ENCODE measurements at places on chromosomes 11 and 22.

DNA sequence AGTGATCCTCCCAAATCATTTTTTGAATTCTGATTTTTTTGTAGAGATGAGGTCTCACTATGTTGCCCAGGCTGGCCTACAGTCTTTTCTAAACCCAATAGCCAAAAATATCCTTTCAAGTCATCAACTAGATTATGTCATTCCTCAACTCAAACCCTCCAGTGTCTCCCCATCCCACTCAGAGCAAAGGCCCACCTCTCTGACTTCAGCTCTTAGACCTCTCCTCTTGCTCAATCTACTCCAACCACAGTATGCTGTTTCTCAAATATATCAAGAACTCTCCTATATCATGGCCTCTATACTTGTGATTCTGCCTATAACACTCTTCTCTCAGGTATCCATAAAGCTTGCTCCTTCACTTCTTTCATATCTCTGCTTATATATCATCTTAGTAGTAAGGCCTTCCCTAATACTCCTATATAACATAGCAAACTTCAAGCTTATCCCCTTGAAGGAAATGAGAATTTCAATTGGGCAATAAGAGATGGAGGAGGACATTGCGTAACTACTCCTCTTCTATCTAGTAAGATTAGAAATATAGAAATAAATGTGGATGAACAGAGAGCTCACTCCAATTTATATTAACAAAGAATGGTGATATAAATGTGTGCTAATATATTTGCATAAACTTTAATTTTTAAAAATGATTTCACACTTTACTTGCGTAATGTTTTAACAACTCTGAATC is 24.5 kb downstream of the DLG2 start:
- DNase-seq, result no peak

DNA sequence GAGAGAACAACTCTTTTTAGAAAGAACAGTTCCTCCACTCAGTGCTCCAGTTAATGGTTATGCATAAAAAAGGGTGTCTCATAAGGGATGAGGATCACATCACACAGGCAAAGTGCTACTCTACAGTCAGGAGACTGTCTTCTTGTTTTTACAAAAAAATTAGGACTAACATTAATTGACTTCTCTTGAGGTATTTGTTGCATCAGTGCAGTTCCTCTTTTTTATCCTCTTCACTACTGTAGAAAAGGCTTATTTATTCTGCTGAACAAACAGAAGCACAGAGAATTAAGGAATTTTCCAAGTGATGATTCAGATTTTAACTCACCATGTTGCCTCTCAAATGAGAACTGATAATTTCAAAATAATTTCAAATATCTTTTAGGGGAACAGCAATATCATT is 1.9 kb downstream of the MMP8 start:
- no peak for DNase-seq

DNA sequence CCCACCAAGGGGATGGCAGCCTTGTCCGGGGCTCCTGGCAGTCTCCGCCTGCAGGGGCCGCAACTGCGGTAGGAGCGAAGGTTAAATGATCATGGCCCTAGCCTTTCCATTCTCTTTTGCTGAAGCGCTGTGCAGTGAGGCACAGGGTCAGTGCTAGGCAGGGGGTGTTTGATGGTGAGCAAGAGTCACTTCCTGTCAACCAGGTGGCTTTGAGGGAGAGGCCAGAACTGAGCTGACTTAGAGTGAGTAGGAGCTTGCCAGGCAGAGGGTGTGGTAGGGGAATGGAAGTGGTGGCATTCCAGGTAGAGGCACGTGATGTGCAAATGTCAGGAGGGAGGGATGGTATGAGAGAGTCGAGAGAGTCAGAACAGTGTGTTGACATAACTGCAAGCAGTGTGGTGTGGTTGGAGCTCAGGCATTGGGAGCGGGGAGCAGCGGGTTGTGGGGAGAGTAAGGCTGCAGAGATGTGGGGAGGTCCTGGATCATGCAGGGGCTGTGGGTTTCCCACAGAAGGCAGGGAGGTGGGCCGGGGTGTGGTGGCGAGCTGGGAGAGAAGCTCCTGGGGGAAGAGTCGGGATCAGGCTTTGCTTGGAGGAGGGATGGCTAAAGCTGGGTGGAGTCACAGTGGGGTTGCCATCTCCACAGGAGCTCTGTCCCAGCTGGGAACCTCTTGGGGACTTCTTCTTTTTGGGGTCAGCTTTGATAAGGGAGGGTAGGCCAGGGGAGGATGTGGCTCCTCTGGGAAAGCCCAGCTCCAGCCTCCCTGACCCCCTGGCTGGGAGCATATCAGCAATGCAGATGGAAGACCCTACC is 33.3 kb downstream of the AMPD3 start:
- no peak for DNase-seq

- no peak for DNase-seq
Observed at GRCh38 chr11:66892911-66893310, 36.0 kb downstream of the LRFN4 start.

DNA sequence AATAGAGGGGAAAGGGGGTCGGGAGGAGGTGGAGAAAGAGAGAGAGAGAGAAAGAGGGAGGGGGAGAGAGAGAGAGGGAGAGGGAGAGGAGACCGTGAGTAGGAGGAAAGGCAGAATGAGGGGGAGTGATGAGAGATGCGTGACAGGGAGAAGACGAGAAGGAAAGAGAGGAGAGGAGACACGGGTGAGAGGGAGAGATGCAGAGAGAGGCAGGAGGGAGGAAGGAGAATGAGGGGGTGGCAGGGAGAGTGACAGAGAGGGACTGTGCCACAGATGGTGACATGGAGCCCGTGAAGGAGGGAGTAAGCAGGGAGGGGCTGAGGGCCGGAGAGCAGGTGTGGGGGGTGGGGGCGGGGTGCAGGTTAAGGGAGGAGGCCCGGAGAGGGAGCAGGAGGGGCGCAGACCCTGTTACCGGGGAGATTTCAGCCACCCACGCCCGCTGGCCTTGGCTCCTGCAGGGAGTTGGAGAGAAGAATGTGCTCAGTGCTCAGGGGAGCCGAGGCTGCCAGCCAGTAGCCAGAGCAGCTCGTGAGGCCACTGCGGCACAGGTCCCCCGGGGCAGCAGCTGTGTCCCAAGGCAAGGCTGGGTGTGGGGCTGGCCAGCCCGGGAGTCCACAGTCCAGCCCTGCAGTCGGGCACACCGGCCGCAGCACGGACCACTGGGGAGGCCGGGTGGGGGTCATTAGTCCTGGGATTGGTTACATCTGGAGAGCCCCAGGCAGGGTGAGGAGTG is at the start of gene SSTR3:
TSS of gene SSTR3 (minus strand) at position 304 of the 733 bp plus-strand sequence. CDS start 4,674 bp downstream, outside the sequence.
- no peak for DNase-seq

GRCh38 chr22:18979957-18980356 is 43.9 kb upstream of the PRODH start:
- no peak for DNase-seq

GRCh38 chr11:119419834-119420492 is 3.0 kb downstream of the THY1 start:
- no peak for DNase-seq

GRCh38 chr11:69193629-69194028 is 37.9 kb downstream of the SMIM38 start:
- no peak for DNase-seq

DNA sequence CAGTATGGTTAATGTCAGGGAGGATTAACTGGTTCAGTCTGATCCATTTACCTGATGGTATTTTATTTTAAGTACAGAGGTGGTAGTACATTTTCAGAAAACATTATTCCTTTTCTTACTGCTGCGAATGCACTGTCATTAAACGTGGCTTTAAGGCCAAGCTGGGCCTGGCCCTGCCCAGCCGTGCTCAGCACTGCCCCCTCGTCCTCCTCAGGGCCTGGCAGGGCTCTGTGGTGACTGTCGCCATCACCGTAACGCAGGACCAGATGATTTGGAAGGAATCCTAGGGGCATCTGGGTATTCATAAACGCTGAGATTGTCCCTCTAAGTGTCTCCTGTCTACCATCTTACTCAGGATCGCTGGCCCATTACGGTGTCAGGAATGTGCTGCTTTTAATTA is 302.0 kb downstream of the TBC1D22A start:
- DNase-seq, result no peak

GRCh38 chr11:111829185-111829968 is 42.0 kb downstream of the ALG9 start:
- no peak for DNase-seq

- DNase-seq, result no peak
Observed at GRCh38 chr22:47293368-47294221, 531.1 kb downstream of the TBC1D22A start.

- DNase-seq, result no peak
Observed at GRCh38 chr11:84724256-84724655, 902.9 kb downstream of the DLG2 start.

- no peak for DNase-seq
Observed at GRCh38 chr22:23773483-23774113, 949 bp downstream of the MMP11 start.

- peak; percentile 86 for DNase-seq
Observed at GRCh38 chr11:65095974-65096806, at the start of gene VPS51. TSS of gene VPS51 (plus strand) at chr11:65096214. CDS start at chr11:65096251, 37 bp downstream.

GRCh38 chr11:20450829-20451228 is 63.3 kb downstream of the PRMT3 start:
- no peak for DNase-seq

- no peak for DNase-seq
Observed at GRCh38 chr11:66012946-66013761, 1.3 kb downstream of the CST6 start.

DNA sequence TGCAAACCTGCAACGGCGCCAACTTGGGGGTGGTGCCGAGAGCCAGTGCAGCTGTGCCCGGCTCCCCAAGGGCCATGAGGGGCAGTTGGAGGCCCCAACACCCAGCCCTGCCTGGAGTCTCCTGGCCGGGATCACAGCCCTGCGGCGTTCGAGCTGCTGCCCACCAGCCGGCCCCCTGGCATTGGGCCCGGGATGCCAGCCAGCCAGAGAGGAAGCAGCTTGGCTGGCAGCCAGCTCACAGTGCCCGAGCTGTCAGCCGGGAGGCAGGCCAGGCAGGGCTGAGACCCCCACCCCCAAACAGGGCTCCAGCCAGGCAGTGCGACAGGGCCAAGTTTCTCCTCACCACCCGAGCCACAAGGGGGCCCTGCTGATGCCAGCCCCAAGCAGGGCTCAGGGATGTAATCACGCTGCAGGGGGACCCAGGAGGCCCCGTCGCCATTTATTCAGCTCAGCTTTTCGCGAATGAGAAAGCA is 26.0 kb upstream of the TCF20 start:
- peak; percentile 58 for DNase-seq

DNA sequence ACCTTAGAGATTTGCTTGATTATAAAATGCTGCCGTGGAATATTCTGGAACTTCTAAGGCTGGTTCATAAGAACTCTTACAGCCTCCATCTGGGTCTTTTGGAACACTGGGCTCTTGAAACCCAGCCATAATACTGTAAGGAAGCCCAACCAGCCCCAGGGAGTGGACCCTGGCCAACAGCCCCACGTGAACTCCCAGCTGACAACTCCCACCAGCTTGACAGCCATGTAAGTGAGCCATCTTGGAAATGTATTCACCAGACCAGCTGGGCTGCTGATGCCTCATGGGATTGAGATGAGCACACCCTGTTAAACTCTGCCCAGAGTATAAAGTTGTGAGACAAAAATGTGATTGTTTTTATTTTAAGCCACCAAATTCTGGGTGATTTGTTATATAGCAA is 378.7 kb upstream of the RAG2 start:
- no peak for DNase-seq

DNA sequence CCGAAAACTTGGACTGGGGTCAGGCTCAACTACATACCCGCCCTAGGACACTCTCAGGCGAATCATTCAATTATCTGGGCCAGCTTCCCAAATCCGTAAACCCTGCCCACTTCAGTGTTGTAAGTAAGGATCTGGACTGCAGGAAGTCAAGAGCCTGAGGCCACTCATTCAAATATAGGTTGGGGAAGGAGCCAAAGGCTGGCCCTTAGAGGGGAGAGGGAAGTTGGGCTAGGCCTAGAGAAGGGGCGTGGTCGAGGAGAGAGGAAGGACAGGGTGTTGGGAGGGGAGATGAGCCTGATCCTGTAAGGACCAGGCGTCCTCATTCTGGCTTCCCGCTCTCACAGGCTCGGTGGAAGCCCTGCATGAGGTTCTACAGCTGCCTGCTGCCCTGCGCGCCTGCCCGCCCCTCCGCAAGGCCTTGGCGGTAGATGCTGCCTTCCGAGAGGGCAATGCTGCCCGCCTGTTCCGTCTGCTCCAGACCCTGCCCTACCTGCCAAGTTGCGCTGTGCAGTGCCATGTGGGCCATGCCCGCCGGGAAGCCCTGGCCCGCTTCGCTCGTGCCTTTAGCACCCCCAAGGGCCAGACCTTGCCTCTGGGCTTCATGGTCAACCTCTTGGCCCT is 3.0 kb downstream of the SAC3D1 start:
- no peak for DNase-seq

- no peak for DNase-seq
Observed at GRCh38 chr11:34219941-34220370, 114.5 kb downstream of the NAT10 start.

GRCh38 chr11:92308366-92308765 is 83.7 kb downstream of the FAT3 start:
- DNase-seq, result no peak

DNA sequence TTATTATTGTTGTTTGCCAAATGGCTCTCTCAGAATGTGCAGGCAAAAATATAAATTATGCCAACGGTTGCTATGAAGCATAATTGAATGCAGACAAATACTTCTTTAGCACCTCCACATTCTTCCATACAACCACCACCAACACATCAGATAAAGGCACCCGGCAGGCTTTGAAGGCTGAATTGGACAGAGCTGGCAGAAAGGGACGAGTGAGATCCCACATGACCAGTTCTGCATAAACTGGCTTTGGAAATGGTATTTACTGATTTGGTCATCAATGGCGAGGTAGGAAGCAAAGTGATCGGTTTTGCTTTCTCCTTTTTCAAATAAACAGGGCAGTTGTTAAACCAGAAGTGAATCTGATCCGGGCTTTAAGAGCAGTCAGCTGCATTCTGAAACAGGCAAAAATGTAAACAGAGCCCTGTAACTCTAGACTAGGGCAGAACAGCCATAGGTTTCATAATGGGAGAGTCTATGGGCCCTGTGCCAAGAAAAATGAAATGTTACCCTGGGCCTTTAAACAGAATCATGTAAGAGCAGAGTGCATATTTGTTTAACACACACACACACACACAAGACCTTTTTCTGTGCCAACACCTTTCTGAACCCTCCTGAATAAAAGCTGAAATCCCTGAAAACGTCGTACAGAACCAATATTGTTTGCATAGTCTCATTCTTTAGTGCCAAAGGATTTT is 97.7 kb downstream of the MPPED2 start:
- DNase-seq, result peak; percentile 26

- no peak for DNase-seq
Observed at GRCh38 chr11:48055292-48056132, 75.2 kb downstream of the PTPRJ start.

- peak; percentile 97 for DNase-seq
Observed at GRCh38 chr11:87295237-87295636, 257.5 kb downstream of the TMEM135 start.

GRCh38 chr11:1906611-1907423 is 12.7 kb upstream of the TNNT3 start:
- no peak for DNase-seq

- no peak for DNase-seq
Observed at GRCh38 chr11:126257144-126257543, 11.6 kb downstream of the SRPRA start.

- peak; percentile 52 for DNase-seq
Observed at GRCh38 chr11:76074148-76075095, 131.9 kb downstream of the WNT11 start.

DNA sequence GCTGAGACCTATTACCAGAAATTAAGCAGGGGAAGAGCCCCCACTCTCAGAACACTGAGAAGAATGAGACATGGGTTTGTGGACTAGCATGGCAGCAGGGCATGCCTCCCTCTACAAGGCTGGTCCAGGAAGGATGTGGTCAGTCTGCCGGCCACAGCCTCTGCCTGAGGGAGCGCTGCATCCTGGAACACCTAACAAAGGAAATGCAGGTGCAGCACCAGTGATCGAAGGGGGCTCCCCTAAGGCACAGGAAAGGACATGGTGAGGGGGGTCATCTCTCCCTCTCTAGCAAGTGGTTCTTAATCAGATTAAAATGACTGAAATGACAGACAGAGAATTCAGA is 40.6 kb upstream of the ARL14EP start:
- DNase-seq, result no peak

Measured in NCI-H1436 (cell line).